ENCODE measurements at places on chromosomes 3 and 15.

DNA sequence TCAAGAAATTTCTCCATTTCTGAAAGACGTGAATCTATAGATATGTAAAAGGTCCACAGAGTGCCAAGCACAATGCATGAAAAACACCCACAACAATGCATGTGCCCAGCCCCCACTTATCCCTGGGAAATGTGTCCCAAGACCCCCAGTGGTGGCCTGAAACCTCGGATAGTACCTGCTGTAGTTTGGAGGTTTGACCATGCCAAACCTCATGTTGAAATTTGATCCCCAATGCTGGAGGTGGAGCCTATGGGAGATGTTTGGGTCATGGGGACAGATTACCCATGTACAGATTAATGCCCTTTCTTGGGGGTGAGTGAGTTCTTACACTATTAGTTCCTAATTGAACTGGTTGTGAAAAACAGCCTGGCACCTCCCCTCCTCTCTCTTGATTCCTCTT lies 21.4 kb upstream of the MYZAP start:
- no peak for DNase-seq

DNA sequence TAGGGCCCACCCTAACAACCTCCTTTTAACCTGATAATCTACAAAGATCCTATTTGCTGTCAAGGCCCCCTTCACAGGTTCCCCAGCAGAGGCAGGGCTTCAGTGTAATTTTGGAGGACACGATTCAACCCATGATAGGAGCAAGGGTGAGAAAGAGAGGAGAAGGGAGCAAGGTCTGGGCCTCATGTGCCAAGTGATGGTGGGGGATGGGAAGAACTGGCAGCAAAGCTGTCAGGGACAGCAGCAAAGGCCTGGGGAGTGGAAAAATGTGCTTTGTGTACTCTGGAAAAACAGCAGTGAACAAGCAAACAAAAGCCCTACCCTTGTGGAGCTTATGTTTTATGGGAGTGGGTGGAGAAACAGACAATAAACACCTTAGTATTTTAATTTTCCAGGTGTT lies 2.7 kb upstream of the GALNT15 start:
- no peak for DNase-seq

DNA sequence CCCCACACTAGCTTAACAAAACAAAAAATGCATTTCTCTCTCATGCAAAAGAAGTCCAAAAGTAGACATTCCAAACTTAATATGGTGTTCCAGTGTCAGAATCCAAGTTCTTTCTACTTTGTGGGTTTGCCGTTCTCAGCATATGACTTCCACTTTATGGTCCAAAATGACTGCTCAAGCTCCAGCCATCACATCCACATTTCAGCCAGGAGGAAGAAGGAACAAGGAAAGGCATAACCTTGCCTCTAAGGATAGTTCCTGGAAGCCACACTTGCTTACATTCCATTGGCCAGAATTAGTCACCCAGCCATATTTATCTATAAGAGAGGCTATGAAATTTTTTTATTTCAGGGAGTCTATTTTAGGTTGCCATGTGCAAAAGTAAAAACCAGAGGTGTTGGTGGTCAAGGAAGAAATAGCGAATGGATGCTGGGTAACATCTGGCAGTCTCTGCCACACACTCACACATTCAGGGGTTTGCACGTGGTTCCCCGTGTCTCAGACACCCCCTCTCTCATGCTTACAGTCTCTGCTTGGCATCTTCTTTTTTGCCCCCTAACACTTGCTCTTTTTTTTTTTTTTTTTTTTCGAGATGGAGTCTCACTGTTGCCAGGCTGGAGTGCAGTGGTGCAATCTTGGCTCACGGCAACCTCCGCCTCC lies 69.3 kb downstream of the RPL39L start:
- DNase-seq, result no peak

DNA sequence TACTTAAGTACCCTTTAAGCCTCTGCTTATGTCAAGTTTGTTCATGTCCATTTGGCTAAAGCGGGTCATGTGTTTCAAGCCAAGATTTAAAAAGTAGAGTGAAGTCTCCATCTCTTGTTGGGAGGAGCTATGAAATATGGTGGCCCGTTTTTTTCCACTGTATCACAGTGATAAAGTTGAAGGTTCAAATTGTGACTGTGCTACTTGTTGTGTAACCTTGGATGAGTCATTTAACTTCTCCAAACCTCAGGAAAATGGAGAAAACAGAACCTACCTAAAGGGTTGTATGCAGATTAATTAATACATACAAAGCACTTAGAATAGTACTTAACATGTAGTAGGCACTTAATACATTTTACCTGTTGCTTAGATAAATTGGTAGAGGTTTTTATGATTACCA lies 43.4 kb downstream of the SNAPC5 start:
- DNase-seq, result peak; percentile 75

DNA sequence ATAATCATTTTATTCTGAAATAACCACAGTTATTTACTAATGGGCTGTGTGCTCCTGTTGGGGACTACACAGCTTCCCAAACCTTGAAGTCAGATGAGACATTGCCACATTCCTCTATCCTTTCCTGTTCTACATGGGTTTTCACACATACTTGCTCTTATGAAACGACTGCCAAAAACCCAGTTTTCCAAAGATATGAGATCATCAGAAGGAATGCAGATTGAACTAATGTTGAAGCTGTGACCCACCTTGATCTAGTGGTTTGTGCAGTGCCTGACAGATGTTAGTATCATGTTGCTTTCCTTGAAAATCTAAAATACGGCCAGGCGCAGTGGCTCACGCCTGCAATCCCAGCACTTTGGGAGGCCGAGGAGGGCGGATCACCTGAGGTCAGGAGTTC lies 144.6 kb downstream of the VGLL4 start:
- DNase-seq, result no peak

DNA sequence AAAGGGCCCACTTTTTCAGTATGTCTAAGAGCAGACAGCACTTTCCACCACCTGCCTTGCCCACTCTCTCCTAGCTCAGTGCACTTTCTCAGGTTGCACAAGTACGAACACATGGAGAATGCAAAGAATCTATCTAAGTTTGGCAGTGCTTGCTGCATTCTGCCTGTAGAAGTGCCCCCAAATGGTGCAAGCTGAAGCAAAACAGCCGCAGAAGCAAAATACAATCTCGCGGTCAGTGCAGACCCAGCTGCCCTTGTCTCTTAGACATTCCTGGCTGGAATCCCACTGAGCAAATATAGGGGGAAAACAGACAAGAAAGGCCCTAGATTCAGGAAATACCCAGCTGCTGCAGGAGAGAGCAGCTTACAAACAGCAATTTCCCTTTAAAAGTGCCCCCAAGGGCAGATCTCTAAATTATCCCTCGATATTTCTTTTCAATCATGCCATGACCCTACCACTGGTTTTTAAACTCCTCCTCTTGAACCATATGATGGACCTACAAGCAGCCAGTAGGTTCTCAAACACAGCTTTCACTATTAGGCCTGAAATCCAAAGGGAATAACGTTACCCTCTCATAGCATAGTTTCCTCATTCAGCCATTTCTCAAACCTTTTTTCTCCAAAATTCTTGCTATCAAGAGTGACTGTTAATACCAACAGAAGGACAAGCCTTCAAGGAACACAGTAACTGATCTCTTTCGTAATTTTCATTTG lies 67.0 kb downstream of the TNIK start:
- no peak for DNase-seq

DNA sequence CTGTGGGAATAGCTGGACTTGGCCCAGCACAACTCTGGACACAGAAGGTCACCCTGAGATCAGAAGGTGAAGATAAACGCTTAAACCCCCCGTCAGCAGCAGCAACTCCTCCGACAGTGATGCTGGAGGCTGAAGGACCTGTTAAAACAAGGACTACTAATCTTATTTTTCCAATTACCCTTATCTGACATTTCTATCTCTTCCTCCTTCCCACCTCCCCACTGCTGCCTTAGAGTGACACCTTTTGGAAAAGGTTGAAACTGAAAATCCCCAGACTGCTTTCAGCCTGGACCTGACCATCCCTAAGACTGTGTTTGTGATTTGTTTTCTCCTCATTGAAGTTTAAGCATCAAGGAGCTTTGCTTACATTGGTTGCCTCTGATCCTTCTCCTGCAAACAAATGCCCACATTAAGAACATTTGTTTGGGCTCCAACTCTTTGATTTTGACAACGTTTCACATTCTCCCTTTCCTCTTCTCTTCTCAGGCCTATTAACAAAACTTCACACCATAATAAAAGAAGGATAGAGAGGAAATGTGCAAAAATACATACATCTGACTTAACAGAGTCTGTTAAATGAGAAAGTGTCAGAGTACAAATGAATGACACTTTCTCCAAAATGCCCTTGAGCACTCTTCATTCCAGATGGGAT lies 410.6 kb upstream of the WNT5A start:
- DNase-seq, result no peak

DNA sequence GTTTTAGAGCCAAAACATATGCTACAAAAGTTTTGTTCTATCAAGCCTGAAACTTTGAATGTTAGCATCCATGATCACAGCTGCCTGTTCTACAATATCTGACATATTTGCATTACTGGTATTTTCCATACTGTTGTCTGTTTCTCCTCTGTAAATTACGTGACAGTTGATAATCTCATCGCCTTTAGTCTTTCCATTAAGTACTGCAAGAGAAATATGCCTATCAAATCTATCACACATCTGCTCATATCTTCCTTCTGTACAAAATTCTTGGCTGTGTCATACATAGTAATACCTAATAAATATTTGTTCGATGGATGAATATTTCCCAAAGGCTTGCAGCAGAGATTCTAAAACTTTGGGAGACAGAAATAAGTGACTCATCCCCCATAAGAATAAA lies 717.3 kb downstream of the OTOL1 start:
- no peak for DNase-seq

DNA sequence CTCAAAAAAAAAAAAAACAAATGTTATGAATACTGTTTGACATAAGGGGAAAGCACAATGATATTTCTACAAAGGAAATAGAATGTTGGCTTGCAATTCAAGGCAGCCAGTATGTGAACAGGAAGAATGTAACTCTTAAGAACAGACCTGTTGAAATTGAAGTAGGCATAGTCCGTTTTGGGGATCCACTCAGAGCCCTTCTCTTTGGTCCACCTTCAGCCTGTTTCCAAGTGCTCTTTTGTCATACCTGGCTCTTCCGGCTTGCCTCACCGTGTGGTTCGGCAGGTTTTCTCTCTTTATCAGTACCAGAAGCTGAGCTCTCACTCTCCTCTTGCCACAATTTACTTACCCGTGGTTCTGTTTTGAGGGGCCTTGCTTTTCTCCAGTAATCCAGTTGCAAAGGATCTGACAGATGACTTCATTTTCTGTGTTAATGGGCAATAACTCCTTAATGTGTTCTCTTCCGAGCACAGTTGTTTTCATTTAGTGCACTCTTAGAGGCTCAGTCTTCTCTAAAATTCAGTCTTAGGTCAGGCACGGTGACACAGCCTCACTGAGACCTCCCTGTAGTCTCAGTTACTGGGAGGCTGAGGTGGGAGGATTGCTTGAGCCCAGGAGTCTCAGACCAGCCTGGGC lies 6.7 kb downstream of the ABHD17C start:
- DNase-seq, result no peak

DNA sequence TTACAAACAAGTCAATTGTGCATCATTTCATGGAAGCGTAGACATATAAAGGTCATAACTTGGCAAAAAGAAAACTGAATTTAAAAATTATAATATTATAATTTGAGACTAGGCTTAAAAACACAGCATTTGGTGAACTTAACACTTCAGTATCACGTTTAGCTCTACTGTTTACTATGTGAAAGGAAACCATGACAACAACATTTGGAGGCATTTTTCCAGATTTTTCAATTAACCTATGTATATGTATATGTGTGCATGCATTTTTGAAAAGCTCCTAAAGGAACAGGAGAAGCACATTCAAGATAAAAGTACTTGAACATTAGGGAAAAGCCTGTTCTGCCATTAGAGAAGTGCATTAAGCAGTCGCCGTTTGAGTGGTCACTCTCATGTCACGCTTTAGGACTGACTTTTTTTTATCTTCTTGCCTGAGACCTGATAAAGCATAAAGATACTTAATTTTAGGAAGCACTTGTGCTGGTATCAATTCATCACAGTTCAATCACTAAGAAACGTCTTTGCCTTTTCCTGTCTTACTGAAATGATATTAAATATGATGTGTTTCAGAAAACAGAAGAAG lies 156.0 kb downstream of the NAALADL2 start:
- DNase-seq, result no peak

- DNase-seq, result no peak
These were observed 257.8 kb downstream of the CD47 start for GRCh38 chr3:107833043-107833442.

- no peak for DNase-seq
These were observed 146.9 kb downstream of the KLF13 start for GRCh38 chr15:31473385-31474058.

DNA sequence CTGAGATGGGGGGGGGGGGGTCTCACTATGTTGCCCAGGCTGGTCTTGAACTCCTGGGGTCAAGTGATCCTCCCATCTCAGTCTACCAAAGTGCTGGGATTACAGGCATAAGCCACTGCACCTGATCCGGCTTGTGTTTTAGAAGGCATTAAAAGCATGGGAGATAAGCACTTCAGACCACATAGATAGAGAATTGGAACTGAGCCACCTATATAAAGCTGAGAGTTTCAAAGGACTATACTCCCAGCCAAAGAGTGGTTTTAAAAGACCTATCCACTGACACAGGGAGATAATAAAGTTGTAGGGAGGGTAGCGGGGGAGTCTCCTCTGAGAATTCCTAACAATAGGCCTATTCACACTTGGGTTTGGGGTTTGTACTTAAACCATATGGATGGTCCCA lies 34.8 kb downstream of the DENND4A start:
- DNase-seq, result no peak

GRCh38 chr3:168364967-168365366 lies 269.2 kb upstream of the GOLIM4 start:
- DNase-seq, result no peak

GRCh38 chr3:182385356-182385755 lies 407.9 kb upstream of the ATP11B start:
- no peak for DNase-seq

- no peak for DNase-seq
These were observed 187.3 kb upstream of the TSC22D2 start for GRCh38 chr3:150220799-150221198.

DNA sequence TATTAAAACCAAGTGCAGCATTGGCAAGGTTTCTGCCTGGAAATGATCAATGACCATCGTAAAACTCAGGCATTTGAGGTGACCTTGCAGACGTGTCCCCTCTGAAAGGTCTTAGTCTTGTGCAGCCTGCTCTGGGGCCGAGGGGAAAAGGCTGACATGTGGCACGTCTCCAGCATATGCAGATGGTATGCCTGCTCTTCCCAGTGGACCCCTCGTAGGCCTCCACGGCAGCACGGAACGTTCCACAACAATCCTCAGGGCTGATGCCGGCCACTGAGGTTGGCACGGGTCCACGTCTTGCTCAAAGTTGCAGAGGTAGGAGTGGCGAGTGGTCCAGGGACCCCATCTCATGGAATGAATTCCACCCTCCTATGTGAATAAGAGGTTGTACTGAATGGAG lies 247.5 kb upstream of the LYSMD4 start:
- DNase-seq, result no peak

DNA sequence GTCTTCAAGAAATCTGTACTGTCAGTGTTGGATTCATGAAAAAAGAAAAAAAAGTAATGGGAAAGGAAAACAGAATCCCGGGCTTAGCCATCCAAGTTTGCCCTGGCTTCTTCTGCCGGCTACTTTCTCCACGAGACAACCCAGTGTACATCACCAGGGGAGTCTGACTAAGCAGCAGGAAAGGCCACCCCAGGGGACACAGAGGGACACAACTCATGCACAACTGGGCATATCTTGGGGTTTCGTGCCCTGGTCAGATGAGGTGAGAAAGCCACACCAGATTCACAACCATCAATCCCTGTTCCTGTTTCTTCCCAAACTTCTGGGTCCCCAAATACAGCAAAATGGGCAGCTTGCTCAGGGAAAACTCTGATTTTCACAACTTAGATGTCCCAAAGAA lies 33.2 kb downstream of the ADAMTS17 start:
- no peak for DNase-seq

GRCh38 chr3:188875413-188875812 lies 296.4 kb upstream of the TPRG1 start:
- no peak for DNase-seq
